ENCODE measurements at places on chromosomes 5 and 9.

- no peak for DNase-seq
These were observed 233.2 kb downstream of the GLIS3 start for GRCh38 chr9:4066682-4067081.

DNA sequence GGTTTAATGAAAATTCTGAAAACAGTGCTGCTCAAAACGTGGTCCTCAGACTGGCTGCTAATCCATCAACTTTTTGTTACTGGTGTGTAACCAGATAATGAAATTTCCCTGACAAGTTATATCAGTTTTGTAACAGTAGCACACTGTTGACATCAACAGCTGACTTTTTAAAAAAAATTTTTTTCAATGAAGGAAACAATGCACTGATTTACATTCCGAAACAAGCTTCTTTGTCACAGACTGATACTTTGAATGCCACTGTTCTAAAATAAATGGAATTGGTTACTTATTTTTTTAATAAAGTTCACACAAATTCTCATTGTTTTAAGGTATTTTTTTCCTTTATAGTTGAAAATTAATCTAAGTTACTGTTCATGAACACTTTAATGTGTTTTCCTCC is 169.1 kb downstream of the NIPBL start:
- no peak for DNase-seq

GRCh38 chr9:121577572-121577971 is 73.9 kb upstream of the DAB2IP start:
- DNase-seq: no peak

DNA sequence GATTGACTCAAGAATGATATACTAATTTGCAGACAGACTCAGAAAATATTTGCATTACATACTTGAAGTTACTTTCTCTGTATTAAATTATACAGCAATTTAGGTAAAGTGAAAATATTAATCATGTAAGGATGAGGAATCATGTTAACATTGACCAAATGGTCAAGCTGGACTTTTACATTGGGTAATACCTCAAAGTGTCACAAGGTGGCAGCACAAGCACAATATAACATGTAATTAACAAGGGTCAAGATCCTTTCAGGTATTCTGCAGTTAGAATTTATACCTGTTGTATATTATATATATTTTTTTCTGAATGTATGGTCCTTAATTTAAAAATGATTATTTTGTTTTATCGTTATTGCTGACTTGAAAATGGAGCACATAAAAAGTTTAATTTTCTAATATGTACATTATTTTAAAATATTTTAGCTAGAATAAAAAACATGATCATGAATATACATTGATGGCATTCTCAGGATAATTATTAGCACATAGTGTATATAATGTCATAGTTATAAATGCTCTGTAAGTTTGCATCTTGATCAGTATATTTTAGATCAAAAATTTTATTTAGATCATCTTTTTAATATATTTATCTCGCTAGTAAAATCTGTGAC is 8.6 kb downstream of the HAPLN1 start:
- peak; percentile 63 for DNase-seq

- no peak for DNase-seq
These were observed 801.5 kb downstream of the CDH9 start for GRCh38 chr5:26236936-26237335.

GRCh38 chr9:134653259-134654009 is 11.8 kb downstream of the COL5A1 start:
- DNase-seq: no peak

DNA sequence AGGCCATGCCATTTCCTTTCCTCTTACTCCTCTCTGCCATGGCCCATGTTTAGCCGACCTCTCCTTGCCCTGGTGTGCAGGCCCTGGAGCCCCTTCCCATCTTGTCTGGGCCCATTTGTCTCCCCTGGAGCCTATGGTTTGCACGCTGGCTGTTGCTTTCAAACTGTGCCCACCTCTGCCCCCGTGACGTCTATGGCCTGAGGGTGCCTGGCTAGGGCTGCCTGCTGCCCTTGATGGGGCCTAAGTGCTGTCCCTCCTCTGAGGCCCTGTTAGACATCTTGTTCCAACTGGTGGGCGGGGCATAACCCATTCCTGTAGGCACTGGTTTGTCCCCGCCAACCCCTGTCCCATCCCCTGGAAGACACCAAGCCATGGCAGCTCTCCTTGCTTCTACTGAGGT is 22.7 kb upstream of the ENHO start:
- DNase-seq: no peak

Data from RKO (cell line).